Fibroblast of skin of abdomen (primary cell): ENCODE measurements at places on chromosomes 2 and 18.

DNA sequence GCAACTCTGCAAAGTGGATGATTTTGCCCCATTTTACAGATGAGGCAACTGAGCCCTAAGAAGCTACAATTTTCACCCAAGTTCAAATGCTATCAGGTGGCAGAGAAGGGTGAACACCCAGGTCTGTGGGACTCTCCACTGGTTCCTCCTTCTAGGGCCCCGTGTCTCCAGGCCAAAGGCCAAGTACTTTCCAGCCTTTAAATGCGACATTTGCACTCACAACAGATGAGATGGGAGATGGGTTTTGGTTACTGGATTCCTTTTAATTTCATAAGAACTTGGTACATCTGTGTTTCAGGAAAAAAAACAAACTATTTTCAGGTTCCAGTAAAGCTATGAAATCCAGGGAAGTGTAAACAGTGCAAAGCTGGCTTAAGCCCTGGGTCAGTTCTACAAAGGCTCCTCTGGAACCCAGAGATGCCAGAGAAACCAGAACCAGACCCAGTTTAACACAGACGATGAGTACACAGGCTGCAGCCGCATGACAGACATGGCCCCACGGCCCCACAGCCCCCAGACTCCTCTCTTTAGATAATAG, 361.7 kb downstream of the ANAPC1 start:
- no peak for DNase-seq

DNA sequence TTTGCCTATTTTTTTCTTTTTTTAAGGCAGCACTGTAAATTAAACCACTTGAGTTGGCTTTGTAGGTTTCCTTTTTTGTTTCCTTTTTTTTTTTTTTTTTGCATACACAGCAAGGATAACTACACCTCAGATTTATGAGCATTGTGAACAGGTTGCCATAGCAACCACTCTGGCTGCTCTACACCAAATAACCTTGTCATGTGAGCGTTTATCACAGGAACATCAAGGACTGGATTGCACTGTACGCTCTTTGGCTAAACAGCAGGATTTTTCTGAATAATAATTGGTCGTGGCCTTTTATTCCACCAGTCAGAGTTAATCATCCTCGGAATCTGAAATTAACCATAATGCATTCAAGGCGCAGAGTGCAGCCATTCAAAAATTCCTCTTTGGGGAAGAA, 199.1 kb upstream of the SLC14A2 start:
- peak; percentile 42 for DNase-seq

DNA sequence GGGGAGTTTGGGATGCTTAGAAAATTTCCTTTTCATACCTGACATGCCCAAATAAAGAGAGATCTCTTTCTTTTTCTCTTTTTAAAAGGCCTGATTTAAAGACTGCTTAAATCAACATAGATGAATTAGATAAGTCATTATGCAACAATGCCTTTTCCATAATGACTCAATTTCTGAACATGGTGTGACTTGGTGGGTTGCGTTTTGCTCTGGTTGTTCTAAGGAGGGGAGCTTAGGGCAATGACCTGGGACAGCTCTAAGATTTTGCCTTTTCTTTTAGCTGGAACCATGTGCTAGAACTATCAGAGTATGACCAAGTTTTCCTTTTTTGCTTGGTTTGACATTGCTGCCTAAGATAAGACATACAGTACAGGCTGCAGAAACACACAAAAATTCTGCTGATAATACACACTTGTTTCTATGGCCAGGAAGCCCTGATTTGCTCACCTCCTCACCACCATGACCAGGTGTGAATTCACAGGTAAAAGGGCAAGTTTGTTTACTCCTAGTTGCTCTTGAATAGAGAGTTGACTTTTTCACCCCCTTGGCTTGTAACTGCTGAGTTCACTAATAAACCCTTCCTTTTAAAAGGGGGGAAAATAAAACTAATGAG, 58.1 kb upstream of the IL1RL1 start:
- no peak for DNase-seq

DNA sequence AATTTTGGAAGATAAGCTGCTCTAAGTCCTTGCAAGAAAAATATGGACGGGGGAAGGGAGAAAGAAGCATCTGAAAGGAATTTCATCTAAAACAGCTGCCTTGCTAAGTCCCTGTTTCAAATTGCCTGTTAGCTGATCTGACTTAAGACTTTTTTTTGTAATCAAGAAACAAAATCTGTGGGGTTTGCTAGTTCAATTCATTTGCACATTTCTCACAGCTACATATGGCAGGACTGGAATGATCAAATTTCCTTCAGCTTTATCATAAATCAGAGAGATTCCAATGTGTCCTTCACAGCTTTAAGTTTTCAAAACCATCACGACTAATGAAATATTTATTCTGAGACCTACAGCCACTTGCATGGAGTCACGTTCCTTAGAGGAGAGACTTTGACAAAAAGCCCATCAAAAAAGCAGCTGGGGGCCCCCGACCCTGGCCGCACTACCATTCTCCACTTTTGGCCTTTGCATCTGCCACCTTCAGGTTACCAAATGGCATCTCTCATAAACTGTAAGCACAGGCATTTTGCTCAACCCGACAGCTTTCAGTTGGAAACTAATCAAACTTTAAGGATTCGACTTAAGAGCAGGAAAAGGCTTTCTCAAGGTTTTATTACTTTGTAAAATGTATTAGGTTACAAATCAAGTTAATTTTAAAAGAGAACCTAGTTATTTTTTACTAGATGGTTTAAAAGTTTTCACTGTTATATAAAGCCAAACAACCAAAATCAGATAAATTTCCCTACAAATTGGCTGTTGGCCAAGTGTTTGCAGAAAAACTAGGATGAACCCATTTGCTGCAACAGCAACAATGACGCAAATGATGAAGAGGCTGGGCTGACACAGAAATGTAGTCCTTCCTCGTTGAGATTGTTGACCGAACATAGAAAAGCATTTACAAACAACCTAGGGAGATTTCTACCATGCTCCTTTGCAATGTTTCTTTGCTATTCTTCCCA, 100.4 kb upstream of the RND3 start:
- peak; percentile 81 for DNase-seq
